Activated naive CD4-positive, alpha-beta T cell (primary cell): ENCODE measurements at places on chromosomes 1 and 21.

DNA sequence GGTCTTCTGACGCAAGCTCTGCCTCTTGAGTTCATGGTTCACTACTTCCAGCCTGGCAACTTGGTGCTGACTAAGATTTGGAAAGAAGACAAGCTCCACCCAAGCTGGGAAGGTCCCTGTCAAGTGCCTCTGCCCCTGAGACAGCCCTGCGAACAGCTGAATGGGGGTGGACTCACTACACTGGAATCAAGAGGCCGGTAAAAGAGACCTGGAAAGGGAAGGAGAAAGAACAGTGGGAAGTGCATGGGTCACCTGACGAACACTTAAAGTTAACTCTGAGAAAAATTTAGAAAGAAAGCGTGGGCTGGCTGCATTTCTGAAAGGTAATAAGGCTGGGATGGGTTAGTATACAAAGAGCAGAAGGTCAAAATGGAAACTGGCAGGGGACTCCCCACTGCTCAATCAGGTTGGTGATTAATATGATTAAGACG is 26.1 kb upstream of the ZNF496 start:
- no peak for DNase-seq

DNA sequence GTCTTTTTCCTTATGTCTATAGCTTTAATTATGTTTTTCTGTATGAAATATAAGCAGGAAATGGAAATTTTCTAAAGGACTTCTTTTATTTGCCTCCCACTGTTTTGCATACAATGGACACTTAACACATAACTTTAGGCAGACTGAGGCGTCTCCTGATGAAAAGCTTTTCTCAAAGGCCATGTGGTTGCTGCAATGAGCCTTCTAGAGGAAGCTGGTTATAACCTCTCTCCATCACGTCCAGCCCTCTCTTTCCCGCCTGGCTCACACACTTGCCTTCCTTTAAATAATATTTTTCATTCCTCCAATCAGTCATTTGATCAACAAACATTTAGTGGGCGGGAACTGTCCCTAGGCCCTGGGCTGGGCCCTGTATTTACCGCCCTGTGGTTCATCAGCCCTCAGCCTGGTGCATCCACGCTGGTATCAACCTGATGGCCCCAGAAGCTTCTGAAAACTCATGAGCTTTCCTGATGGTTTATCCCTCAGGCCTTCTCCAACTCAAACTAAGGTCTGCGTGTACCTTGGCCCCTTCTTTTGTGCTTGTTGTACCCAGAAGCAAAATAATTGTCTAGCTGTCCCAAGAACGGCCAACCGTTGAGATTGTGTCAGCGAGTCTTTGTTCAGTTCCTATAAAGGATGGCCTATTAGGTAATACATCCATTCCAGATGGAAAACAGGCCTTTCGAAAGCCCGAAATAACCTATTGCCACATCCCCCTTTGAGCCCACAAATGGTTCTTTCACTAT is 75.3 kb upstream of the LYST start:
- DNase-seq = no peak

- no peak for DNase-seq
These were observed 119.7 kb downstream of the PROX1 start for GRCh38 chr1:214107322-214108096.

- no peak for DNase-seq
These were observed 50.2 kb downstream of the DENND1B start for GRCh38 chr1:197725044-197725443.

DNA sequence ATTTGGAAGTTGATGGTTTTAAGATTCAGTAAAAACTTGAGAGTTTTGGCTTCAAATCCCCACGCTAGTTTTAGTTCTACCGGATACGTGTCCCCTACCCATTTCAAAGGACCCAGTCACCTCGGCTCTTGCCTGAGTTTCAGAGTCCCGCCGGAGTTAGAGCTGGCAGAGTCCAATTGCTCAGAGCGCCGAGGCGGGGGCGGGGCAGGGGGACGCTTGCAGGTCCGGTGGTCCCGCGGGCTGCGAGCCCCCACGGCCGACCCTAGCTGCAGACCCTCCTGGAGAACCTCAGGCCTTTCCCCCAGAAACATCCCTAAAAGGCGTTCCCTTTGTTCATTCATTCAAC is 765 bp upstream of the VPS45 start:
- no peak for DNase-seq
